ENCODE measurements at places on chromosomes 7 and 10.
A peak's percentile ranks its signal among the peaks of the same experiment; 100 is the strongest.

- DNase-seq: no peak
Observed at GRCh38 chr7:75578081-75578480, 86.0 kb downstream of the SPDYE5 start.

DNA sequence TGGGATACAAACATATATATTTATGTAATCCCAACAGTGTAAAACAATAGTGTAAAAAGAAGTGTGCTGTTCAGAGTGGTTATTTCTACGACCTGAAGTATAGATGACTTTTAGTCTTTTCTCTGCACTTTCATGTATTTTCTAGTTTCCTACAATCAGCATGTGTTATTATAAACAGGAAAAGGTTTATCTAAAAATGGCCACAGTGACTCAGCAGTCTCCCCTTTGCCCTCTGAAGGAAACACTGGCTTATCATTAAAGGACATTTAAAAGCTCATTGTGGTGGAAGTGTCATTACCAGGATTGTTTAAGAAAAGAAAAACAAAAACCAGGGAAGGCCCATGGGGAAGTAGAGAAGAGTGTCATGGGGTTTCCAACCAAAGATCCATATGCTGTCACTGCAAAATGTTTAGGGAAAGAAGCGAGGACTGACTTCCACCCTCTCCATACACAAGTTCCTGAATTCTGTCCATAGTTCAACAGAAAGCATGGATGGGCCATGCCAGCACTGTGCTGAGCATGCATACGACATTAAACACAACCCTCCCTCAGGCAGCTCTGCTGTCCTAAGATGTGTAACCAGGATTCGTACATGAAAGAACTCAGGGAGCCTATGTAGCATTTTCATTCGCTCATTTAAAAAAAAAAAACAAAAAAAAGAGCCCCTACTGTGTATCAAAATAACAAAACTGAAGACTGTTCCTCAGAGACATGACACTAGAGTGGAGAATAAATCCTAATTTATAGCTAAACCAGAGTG lies 10.2 kb downstream of the CYREN start:
- no peak for DNase-seq

DNA sequence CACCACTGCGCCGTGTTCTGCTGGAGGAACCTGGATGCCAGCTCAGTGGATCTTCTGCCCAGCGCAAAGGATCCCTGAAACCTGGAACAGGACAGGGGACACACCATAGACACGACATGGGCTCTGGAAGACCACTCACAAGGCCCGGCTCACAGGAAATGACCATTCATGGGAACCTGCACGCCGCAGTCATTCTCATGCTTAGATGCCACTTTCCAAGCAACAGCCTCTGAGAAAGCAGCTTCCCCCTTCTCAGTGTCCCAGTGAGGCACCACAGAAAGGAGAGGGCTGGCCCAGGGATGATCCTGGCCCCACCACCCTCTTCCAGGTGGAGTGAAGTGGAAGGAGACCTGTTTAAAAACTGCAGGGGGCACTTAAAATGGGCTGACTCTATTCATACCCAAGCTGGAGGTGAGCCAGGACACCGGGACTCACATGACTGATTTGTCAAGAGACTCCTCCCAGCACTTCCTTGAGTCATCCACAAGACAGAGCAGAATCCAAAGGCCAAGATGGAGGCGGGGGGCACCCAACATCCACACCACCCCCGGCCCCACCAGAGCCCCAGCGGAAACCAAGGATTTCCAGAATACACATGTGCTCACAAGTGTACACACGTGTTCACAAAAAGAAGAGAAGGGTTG lies 11.2 kb downstream of the CTBP2 start:
- no peak for DNase-seq

DNA sequence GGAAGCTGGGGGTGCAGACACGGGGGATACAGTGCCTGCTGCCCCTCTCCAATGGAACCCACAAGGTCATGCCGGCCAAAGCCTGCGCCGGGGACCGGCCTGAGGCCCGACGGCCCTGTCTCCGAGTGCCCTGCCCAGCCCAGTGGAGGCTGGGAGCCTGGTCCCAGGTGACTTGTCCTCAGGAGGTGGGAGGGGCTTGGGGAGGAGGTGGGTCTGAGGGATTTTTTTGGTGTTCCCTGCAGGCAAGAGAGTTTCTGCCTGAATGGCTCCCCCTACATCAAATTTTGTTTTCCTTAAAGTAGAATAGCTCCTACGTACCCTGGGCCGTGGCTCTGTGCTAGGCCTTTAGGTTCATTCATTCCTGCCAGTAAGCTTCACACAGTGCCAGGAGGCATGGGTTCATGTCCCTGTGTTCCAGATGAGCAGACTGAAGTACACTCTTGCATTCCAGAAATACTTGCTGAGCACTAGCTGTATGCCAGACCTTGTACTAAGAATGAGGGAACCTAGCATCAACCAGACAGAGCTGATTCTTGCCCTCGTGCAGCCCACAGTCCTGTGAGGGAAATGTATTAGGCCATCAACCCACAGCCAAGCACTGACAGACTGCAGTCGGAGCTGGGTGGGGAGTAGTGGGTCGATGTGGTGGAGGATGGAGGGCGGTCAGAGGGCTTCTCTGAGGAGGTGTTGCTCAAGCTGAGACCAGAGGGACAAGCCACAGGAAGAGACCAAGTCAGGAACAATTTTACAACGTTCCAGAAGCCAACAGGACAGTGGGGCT lies 31.1 kb downstream of the TBATA start:
- DNase-seq: no peak

- peak; percentile 68 for DNase-seq
Observed at GRCh38 chr10:131885391-131886165, 15.2 kb upstream of the PPP2R2D start.

DNA sequence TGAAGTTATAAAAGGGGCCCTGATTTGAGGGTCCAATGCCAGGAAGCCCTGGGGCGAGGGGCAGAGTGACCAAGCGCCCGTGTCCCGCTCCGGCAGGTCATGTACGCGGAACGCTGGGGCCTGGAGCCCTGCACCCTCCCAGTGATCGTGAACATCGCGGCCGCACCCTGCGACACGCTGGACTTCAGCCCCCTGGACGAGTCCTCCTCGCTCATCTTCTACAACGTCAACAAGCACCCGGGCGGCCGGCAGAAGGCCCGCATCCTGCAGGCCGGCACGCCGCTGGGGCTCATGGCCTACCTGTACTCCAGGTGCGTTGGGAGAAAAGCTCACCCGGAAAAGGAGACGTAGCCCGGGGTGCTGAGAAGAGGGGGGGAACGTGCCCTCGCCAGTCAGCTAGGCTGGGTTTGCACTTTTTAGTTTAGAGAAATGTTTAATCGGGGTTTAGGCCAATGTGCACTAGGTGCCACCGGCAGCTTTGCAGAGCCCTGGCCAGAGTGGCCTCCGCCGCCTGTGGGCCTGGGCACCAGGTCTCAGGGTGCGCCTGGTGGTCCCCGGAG lies 22.9 kb upstream of the UTF1 start:
- no peak for DNase-seq

DNA sequence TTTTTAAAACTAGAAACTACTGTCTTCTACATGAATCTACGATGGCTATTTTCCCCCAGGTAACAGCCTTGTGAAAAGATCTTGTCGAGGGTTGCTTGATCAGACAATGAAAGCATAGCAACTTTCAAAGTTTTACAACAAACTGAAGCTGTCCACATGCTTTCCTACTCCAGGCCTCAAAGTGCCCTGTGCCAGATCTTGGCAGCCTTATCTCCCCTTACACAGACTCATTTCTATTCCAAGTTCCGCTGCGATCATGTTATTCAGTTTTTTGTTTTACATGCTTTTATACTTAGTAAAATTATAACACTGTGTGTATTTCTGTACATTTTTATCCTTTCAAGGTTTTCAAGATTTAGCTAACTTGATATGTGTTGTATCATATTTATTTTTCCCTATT lies 661.7 kb upstream of the SORCS1 start:
- DNase-seq: no peak

GRCh38 chr7:3075441-3075840 lies 31.8 kb upstream of the CARD11 start:
- DNase-seq: no peak

DNA sequence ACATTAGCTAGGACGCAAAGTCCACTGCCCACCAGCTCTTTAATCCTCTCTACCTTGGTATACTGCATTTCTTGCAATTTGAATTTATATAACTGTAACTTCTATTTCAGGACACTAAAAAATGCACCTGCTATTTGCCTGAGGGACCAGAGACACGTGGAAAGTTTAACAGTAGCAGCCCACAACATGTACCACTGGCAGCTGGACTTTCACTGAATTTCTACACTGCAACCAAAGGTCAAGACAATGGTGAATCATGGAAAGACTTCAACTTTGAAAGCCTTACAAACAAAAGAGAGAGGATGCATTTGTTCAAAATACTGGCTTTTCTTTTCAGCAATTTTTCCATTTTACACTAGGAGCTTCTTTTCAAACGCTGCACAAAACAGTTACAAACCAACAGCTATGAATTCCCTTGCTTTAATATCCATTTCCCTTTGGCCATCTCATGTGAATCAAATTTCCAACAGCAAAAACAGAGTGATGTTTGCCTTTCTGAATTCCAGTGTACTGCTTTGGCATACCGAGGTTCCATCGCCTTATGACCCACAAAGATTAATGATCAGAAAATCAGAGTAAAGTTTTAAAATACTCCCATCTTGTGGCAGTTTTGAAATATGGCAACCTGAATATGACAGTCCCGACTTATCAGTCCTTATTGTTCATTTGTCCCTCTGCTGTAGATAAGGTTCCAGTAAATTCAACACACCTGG lies 29.9 kb upstream of the HNRNPH3 start:
- DNase-seq: peak; percentile 35

DNA sequence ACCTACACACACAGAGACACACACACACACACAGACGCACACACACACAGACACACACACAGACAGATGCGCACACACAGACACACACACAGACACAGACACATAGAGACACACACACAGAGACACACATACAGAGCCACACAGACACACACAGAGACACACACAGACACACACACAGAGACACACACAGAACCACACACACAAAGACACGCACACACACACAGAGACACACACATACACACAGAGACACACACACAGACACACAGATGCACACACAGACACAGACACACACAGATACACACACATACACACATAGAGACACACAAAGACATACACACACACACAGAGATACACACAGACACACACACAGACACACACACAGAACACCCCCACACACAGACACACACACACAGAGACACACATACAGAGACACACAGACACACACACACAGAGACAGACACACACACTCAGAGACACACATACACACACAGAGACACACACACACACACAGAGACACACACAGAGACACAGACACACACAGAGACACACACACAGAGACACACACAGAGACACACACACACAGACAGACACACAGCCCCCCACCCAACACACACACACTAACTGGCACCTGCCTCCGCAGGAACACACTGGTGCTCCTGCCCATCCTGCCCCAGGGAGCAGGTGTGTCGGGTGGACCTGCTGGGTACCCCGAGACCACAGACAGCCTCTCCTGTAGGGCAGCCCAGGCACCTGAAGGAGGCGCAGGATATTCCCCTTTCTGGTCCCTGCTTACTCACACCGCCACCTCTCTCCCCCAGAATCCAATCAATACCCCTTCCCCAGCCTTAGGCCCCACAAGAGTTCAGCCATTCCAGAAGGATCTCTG lies 5.4 kb upstream of the FZD9 start:
- DNase-seq: no peak

DNA sequence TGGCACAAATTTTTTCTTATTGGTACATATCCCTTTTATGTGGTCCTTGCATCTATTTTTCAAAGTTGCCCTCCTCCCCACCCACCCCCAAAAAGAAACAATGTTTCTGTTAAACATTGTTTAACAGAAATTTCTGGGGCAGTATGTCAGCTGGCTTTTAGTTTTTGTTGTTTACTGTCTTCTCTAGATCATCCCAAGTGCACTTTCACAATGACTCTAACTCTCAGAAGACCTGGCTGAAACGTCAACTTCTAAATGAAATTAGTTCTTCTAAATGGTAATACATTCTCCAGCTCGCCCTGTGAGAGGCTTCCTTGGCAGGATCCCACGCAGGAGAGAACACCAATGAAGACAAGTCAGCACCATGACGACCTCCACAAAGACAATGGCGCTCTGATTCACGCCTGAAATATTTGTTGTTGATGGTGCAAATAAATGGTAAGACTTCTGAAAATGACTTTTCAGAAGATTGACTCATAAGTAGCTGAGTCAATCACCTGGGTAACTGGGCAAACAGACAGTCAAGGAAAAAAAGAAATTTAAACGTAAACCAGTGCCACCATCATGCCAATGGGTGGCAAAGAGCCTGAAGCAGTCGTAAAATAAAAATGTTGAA lies 293.7 kb downstream of the FZD1 start:
- no peak for DNase-seq

DNA sequence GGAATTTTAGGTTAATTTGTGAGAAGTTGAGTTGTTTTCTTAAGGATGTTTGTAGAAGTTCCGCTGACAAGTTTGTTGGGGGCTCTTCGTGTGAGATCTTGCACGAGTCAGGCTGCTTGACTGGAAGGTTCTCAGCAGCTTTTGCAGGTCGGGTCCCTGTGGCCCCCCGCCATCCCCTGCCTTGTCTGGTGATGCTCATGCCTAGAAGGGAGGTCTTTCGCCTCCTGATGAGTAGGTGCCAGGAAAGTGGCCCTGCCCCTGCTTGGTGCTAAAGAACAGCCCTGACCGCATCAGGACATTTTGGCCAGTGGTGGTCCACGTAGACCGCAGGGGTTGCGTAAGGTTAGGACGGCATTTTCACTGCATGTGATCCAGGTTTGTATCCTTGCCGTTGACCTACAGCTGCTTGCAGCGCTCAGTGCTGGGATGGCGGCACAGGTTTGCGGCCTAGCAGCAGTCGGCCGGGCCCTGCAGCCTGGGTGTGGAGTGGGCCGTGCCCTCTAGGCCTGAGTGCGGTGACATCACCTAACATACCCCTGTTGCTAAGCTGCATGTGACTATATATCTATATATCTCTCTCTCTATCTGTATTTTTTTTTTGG lies 62.4 kb downstream of the DNAJB6 start:
- DNase-seq: no peak

DNA sequence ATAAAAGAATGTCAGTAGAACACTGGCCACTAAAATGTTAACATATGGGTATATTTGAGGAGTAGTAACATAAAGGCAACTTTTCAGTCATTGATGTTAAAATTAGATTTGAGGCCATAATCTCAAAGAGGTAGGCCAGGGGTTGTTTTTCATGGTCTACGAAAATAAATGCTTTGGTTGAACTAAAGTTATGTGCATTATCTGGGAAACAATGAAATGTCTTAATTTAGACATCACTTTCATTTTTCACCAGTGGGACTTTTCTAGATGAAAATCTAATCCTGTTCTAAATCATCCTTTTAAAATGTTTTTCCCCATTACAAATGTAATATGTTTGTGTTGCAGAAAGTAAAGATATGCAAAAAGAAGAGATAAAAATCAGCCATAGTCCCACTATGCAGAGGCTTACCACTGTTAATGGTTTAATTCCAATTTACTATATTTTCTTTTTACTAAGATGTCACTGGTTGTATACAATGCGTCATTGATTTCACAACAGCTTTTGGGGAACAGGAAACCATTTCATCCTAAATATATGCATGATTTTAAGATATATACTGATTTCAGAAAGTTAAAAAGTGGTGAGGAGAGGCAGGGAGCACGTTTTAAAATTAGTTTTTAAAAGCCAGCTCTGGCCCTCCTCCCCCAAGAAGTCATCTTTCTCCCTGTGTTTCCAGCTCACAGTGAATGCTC lies 64.3 kb downstream of the ARID5B start:
- DNase-seq: no peak

- no peak for DNase-seq
Observed at GRCh38 chr7:114956702-114957101, 34.8 kb downstream of the MDFIC start.

- no peak for DNase-seq
Observed at GRCh38 chr7:128829391-128830166, 627 bp upstream of the FLNC start.

GRCh38 chr10:86042161-86042560 lies 324.4 kb downstream of the GRID1 start:
- DNase-seq: no peak

All from midbrain (tissue), 1 donor.